ENCODE measurements at places on chromosomes 16 and 17.

DNA sequence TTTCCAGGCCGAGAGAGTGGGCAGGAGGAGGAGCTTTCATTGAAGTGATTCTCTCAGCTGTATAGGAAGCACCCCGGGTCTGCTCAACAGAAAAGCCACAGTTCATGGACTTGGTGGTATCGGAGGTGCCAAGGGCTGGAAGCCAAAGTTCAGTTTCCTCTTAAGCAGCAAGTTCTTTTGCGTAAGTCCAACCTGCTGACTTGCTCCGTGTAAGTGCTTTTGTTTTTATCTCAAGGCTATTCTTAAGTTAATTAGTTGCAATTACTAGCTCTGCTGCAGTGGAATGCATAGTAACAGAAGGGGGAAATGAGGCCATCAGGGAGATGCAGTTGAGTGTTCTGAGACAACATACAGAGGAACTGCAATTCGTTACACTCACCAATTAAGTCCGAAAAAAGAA lies 44.6 kb downstream of the SMIM36 start:
- no peak for DNase-seq

- no peak for DNase-seq
Measured at GRCh38 chr16:54654429-54654828, 276.2 kb upstream of the IRX5 start.

- DNase-seq, result no peak
Measured at GRCh38 chr16:65547772-65548446, 426.0 kb upstream of the CDH11 start.

- no peak for DNase-seq
Measured at GRCh38 chr17:51860954-51861561, 297.5 kb downstream of the CA10 start.

DNA sequence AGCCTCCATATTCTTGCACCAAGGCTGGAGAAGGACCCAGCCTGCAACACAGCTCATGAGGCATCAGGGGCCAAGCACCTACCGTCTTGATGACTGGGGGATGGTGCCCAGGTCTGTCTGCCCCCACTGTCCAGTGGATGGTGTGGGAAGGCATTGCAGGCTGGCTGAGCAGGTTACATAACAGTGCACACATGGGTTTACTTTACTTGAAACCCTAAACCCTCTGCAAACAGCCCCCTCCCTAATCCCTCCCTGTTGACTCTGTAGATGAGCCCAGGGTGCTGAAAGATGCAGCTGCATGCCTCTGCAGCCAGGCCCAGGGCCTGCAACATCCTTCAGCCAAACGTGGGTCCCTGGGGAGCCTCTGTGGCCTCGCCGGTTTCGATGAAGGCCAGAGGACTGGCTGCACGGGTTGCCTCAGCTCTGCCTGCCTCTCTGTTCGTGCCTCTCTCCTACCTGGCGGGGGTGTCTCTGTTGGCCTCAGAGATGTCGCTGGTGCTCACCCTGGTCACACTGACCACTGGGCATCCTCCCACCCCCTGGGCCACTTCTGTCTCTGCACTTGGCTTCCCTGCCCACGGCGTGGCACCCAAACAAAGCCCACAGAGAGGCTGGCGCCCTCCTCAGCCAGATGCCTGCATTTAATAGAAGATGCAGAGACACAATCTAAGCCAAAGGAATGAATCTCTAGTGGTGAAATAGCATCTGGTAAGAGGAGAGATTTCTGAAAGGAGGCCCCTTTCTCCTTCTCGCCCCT lies 95.1 kb downstream of the METRNL start:
- DNase-seq, result no peak

GRCh38 chr17:77160875-77161530 lies 20.2 kb downstream of the SEC14L1 start:
- DNase-seq, result no peak

DNA sequence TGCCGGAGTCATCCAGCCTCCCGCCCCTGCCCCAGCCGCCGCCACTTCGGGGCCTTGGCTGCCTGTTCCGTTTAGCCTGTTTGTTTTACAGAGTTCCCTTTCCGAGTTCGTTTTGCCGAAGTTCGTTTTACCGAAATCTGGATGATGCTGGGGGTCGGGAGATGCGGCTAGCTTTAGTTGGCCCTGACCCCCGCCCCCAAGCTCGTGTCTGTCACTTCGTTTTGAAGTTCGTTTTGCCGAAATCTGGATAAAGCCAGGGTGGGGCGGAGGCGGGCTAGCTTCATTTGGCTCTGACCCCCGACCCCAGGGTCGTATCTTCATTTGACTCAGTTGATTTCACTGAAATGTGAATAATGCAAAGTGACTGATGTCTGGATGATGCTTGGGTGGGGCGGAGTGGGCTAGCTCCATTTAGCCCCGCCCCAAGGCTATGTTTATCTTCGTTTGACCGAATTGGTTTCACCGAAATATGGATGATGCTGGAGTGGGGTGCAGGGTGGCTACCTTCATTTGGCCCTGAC lies 591 bp downstream of the PSMD7 start:
- no peak for DNase-seq

- DNase-seq, result no peak
Measured at GRCh38 chr16:9135797-9136196, 44.4 kb downstream of the HAPSTR1 start.

DNA sequence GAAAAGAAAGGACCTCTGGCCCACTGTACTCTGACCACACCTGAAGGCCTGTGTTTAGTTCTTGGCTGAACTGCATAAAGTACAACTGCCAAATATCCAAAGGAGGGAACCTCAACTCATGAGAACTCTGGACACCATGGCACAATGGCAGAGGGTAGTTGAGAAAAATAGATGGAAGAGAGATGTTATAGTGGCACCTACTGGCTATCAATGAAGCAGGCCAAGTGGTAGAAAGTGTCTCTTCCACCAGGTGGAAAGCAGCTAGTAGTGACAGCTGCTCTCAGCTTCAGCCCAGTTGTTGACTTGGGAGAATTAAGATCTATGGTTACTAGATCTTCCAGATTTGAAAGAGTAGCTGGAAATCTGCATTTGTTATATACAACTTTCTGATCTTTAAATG lies 3.2 kb downstream of the MED31 start:
- DNase-seq, result no peak

DNA sequence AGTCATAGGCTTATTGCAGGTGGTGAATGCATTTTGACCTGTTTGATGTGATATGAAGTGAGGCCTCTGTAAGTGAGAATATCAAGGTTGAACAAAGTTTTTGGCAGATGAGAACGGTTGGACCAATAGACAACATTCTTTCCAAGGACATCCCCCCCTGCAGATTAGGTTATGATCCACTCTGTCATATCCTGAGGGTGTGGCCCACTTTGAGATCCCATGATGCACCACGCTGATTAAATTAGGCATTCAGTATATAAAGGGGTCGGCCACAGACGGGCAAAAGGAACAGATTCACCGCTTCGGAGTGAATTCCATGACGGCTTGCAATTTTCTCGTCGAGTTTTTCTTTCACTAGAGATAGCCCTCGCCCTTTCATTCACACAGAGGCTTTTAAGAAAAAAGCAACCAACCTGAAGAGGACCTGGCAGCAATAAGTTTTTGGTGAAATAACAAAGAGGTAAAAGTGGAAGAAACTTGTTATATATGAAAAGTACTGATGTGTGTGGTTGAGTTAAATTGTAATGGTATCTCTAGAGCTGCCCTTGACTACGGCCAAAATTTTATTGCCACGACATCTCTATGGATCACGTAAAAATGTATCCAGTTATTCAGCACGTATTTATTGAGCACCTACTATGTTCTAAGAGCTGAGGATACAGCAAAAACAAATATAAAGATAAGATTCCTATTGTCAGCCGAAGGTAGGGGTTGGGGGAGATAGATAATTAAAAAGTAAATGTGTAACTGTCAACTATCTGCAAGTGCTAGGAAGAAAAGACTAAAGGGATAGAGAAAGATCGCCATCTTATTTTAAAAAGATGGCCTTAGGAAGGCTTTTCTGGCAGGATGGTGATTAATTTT lies 1.7 kb upstream of the RBBP6 start:
- DNase-seq, result no peak

- DNase-seq, result no peak
Measured at GRCh38 chr17:19003543-19004420, 782 bp downstream of the FAM83G start.

DNA sequence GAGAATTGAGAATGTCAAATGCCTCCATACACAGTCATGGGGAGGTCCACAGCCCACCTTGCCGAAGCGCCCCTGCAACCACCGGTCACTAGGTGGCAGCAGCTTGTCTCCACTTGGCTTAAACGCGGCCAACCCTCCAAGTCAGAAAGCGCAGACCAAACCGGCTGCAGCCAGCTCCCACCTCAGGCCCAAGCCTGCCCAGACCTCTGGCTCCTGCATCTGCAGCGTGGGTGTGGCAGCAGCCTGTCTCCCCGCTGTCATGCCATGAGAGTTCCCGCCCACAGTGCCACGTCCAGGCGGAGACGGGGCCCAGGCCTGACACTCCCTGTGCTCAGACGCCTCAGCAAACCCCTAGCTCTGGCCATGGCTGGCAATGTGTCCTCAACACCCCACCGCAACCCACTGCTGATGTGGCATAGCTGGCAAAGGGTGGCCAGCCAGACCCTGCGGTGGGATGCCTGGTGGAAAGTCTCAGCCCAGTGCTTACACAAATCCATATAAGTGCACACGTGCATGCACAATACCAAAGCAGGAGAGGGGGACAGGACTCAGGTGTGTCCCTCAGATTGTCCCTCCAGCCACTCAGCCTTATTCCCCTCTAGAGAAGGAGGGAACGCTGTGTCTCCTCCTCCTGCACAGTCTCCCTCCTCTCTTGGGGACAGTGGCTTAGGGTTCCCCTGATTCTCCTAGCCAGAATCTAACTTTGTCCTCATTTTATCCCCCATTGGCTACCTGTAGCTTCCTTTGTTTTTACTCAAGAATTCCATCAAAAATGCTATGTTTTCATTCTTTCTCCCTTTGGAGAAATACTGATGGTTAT lies 10.9 kb downstream of the COPZ2 start:
- peak; percentile 70 for DNase-seq

DNA sequence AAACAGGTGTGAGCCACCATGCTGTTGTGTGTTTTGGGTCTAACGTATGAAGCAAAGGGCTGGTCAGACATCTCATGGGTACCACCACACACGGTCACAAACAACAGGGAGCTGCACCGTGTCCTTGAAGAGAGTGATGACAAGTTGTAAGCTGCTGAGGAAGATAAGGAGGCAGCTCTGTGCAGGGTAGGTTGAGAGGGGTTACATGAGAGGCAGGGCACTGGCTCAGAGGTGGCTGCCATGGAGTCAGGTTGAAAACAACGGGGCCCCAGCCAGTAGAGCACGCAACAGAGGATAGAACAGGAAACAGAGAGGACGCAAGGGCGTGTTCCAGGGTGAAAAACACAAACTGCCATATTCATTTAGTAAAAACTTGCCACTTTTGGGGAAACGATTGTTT lies 52.2 kb downstream of the TRARG1 start:
- no peak for DNase-seq

DNA sequence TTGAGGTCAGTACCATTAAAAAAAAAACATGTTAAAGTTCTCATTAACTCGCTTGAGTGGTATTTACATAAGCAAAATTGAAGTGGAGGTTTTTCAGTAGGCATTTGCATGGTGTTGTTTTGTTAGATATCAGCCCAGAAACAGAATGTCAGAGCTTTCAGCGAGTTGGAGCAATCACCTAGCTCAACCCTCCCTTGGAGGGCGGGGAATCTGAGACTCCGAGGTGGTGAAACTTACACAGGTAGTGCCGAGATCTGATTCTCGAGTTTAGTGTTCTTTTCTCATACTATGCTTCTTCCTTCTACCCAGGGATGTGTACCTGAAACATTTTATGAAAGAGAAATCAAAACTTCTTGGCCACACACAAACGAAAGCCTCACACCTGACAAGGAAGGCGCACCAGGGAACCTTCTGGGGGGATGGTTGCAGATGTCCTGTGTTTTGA lies 6.6 kb downstream of the SEC14L1 start:
- DNase-seq, result no peak

- DNase-seq, result no peak
Measured at GRCh38 chr16:12674071-12674470, 129.6 kb downstream of the CPPED1 start.

- DNase-seq, result no peak
Measured at GRCh38 chr16:25931473-25932035, 239.8 kb downstream of the HS3ST4 start.

DNA sequence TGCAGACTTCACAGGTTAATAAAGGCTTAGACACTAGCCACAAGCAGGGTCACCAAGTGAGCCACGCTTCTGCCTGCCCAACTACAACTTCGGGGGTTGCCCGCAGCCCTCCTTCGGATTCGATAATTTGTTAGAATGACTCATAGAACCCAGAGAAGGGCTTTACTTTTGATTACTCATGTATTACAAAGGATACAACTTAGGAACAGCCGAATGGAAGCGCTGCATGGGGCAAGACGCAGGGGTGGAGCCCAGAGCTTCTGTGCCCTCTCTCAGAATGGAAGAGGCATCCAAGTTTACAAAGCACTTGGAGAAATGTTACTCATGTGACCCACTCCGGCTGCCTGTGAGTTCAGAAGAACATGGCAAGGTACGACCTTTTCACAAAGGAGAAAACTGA lies 7.5 kb upstream of the CDH5 start:
- DNase-seq, result no peak

GRCh38 chr16:30122604-30123160 lies 338 bp downstream of the MAPK3 start:
- no peak for DNase-seq

GRCh38 chr17:49227436-49228261 lies 2.9 kb downstream of the PHOSPHO1 start:
- peak; percentile 75 for DNase-seq

- DNase-seq, result peak; percentile 69
Measured at GRCh38 chr16:4734063-4734729, at the start of the genes ANKS3 and DNAAF8. TSS of gene ANKS3 (minus strand) at chr16:4734271. CDS start at chr16:4730149, 4,122 bp downstream. TSS of gene DNAAF8 (plus strand) at chr16:4734537. CDS start at chr16:4736515, 1,978 bp downstream.

GRCh38 chr16:30778549-30779244 lies 8.3 kb downstream of the ZNF629 start:
- DNase-seq, result no peak

DNA sequence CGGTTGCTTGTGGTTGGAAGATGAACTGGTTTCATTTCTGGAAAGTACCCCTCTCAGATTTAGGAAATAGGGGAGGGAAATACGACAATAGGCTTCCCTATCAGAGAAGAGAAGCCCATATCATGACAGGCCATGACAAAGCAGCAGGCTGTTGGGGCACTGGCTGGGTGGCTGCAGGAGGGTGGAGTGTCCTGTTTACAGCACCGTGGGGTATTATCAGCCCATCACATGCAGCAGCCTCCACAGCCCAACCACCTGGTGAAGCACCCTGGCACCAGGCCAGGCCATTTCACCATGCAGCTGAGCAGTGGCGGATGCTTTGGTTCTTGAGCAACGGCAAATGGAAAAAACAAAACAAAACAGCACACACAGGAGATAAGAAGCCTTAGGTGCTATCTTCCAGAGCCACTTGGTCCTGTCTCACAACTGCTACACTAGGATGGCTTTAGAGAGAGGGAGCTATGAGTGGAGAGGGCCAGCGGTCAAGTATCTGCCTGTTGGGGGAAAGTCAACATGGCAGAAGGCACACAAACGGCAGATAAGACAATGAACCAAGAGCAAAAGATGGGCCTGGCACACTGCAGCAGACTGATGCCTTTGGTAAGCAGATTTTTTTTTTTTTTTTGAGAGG lies 24.2 kb downstream of the FAM117A start:
- DNase-seq, result peak; percentile 87

DNA sequence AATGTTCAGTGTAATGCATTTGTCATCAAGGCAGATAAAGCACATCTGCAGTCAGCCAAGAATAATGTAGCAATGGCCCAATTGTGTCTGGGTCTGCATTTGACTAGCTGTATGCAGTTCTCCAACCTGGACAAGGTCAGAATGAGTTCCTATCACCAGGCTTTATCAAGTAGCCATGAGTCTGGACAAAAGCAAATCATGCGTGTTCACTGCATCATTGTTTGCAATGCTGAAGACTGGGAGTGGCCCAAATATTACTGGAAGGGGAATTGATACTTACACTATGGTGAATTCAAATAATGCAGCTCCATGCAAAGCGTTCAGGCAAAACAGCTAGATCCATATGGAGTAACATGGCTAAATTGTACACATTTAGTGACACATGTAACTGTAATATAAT lies 250.9 kb downstream of the TOX3 start:
- DNase-seq, result no peak

All from activated gamma-delta T cell treated with anti-CD3 and anti-CD28 coated beads, Interleukin-2, amount 50 U/mL, for 16 hours (primary cell).